ENCODE measurements at places on chromosomes 5 and 9.

DNA sequence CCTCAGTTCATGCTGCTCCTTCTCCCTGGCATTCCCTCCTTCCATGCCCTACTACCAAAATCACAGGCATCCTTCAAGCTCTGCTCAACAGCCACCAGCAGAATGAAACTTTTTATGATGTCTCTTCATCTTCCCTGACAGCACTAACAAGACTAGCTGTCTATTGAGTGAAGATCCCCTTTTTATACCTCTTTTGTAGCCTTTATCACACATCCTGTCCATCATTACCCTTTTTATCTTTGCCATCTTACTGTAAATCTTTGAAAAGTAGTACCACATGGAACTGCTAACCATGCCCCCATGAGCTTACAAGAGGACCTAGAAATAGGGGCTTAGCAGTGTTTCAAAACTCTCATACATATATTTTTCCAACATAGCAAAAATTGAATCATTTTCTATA, 10.8 kb upstream of the ADRB2 start:
- no peak for DNase-seq

DNA sequence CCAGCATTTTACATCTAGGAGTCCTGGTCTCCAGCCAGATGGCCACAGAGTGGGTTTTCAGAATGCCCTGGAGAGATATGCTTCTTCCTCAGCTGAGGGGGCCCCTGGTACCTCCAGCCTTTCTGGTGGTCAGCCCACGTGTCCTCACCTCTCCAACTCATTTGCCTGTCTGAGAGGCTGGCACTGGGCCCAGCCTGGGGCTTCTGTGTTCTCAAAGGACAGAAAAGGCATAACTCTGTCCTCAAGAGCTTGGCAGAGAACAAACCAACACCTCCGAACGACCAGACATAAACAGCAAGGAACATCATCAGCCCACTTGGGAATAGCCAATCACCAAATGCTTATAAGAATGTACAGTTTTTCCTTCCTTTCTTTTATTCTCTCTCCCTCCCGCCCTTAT, 17.1 kb downstream of the ENG start:
- DNase-seq, result no peak

- no peak for DNase-seq
These were observed 10.0 kb upstream of the GDA start for GRCh38 chr9:72139226-72139625.

- DNase-seq, result no peak
These were observed 15.0 kb downstream of the PRR16 start for GRCh38 chr5:120479066-120479465.

DNA sequence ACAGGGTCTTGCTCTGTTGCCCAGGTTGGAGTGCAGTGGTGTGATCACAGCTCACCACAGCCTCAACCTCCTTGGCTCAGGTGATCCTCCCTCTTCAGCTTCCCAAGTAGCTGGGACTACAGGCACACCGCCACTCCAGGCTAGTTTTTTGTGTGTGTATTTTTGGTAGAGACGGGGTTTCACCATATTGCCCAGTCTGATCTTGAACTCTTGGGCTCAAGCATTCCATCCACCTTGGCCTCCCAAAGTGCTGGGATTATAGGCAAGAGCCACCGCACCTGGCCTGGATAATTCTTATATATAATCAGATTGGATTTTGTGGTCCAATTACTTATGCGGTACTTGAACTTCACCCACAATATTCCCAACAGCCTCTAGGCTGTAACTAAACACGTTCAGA, 19.8 kb downstream of the CCDC69 start:
- DNase-seq, result no peak

DNA sequence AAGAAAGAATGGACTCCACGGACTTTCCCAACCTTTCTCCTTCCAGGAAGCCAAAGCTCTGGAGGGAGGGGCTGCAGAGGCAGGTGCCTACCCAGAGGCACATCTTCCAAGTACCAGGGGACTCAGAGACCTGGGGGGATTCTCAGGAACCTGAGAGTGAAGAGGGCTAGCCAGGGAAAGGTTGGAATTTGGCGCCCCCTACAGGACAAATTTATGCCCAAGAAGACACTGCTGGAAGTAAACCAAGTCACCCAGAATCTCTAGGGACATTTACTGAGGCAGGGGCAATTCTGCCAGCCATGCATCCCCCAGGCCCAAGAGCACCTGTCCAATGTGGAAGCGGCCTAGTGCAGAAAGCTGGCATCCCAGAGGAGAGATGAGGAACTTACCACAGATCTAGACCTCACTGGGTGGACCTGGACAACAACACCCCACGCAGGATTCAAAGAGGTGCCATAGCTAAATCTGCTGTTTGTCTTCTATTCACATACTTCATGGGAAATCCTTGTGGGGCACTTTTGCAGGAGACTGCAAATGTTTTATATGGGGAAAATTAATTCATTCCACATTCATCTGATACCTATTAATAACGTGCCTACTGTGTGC, 25.9 kb upstream of the IDNK start:
- peak; percentile 57 for DNase-seq

DNA sequence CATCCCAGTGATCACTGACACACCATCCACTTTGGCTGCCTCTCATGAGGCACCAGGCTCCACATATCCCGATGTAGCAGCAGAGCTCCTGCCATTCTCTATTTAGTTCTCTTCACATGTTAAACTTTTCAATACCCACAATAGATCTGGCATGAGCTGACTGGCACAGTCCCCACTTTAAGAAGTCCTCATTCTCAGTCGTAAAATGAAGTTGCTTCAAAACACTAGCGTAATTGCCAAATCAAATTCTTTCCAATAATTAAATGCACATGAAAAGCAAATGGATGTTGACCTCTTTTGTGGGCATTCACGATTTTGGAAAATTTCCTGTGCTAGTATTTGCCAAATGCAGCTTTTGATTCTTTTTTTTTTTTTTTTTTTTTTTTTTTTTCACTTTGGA, 32.4 kb downstream of the HAPLN1 start:
- no peak for DNase-seq

DNA sequence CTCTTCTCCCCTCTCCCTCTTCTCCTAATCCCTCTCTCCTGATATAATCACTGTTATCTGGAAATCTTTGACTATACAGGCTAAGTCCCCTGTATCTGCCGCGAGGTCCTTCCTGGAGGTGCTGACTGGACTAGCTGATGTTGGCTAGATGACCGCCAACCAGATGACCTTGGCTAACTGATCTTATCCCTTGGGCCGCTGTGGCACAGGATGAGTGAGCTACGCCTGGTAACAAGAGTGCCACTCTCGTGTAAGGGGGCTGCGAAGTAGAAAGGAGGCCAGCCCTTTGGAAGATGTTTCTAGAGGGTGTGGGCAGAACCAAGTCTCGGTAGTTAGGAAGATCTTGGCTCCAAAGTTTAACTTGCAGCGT, 345 bp upstream of the PRRC1 start:
- DNase-seq, result no peak

DNA sequence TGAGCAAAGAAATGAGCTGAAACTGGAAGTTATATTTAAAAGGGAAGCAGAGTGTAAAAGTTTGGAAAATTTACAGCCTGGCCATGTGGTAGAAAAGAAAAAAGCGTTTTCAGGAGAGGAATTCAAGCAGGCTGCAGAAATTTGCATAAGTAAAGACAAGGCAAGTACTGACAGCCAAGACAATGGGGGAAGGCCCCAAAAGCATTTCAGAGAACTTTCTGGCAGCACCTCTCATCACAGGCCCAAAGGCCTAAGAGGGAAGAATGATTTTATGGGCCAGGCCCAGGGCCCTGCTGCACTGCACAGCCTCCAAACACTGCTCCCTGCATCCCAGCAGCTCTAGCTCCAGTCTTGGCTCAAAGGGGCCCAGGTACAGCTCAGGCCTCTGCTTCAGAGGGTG, 169.7 kb downstream of the GLIS3 start:
- no peak for DNase-seq

- DNase-seq, result no peak
These were observed at the start of gene PCDHGB1 for GRCh38 chr5:141349917-141350619. Gene PCDHGB1 (plus strand): TSS chr5:141350099. CDS start chr5:141350261, 162 bp downstream.

- no peak for DNase-seq
These were observed 91.2 kb upstream of the PAM start for GRCh38 chr5:102663749-102664530.

DNA sequence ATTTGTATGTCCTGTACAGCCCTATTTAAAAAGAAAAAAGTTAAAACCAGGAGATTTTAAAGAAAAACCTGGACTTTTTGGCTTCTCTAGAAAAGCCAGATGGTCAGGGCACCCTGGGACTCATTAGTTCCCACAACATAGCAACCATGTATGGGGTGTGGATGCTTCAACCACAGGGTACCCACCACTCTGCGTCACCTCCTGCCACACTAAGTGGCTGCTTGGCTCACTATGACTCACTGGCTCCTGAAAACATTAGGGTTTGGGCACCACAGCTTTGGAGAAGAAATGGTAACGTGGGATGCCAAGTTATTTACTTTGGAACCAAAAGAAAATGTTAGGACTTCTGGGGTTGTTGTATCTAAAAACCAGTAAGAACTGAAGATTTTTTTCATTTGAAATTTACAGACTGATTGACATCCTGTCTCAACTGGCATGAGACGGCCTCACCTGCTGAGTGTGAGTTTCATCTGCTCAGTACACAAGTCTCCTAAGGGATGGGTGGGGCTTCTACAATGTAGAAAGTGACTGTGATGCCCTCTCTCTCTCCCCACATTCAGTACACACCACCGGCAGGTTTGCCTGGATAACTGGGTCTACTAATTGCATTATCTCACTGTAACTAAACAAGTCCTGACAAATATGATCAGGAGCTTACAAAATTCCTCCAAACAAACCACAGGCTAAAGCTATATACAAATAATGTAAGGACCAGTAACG, 103.9 kb downstream of the ESM1 start:
- no peak for DNase-seq

DNA sequence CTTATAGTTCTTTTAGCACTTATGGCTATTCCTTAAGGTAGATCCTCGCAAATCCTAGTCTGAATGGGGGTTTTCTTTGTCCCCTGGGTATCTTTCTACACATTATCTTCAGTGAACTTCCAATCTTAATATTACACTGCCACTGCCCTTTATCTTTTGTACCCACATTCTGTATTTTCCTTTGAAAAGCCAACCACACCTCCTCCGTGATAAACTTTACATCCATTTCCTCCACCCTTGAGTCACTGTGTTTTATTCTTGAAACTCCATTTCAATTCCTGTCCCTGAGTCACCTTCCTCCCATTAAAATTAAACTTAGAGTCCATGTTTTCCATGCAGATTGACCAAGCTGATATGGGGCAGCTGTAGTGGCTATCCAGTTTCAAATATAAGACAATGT, 43.2 kb upstream of the RICTOR start:
- DNase-seq, result peak; percentile 42

GRCh38 chr5:95042037-95042436, 242.9 kb downstream of the MCTP1 start:
- DNase-seq, result no peak

DNA sequence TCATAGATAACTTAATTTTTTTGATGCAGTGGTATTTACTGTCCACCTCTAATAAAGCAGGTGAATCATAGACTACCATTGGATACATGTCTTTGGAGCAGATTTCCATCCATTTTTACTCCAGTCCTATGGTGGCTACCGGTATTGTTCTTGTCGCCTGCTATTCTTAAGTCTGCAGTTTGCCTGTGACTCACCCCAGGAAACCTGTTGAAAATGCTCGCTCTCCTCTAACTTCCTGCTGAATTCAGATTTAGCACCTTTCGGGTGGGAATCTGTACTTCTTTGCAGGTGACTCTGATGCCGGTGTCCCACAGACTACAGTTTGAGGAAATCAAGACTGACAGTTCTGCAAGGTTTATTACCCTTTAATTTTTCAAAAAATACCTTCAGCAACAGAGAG, 58.8 kb upstream of the DHFR start:
- no peak for DNase-seq

DNA sequence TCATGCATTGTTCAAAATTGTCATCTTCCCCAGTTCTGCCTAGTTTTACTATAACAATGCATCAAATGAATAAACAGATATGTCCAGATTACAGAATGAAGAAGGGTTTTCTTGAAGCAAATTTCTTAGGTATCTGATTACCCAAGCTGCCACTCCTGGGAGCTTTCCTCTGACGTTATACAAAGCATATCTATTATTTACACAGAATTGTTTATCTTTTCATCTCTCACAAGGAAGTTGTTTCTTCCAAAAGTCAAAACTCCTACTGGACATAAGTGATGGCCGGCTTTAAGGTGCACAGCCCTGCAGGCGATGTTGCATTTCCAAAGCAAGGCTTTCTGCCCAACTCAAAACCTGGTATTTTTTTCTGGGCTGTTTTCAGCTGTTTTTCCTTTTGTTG, 73.4 kb upstream of the ANKH start:
- DNase-seq, result no peak

GRCh38 chr5:65766175-65766574, 44.2 kb downstream of the NLN start:
- no peak for DNase-seq

GRCh38 chr5:3512361-3513095, 83.1 kb upstream of the IRX1 start:
- DNase-seq, result no peak

GRCh38 chr5:177113566-177114424, 19.8 kb upstream of the NSD1 start:
- peak; percentile 89 for DNase-seq

- no peak for DNase-seq
These were observed 36.3 kb downstream of the ELL2 start for GRCh38 chr5:95925378-95925744.

All from hematopoietic multipotent progenitor cell treated with erythropoietin and hydrocortisone succinate and interleukin-3 and kit ligand, for 15 days (in vitro differentiated cells).